ENCODE measurements at places on chromosomes 13 and 19. TPM values are rescaled to one million over a fixed set of nuclear protein-coding genes. Genes with fewer than 3 reads are reported as not detected.

GRCh38 chr13:113591750-113592149 is 7.2 kb downstream of the TFDP1 start:
- peak; percentile 38 for DNase-seq

GRCh38 chr19:18282021-18282787 is 782 bp upstream of the JUND start:
- no peak for DNase-seq

DNA sequence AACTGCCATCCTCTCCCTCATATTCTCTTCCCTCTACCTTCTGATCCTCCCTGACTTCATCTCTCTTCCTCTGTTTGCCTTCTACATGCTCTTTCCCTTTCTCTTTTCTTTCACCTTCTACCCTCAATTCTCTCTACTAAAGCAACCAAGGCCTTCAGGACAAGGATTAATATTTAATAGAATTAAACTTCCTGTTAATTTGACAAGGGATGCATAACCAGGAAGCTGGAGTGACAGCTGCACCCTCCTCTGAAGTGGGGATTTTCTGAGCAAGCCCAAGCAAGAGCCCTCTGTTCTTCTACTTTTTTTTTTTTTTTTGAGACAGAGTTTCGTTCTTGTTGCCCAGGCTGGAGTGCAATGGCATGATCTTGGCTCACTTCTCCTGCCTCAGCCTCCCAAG is 63.4 kb upstream of the MED4 start:
- no peak for DNase-seq

DNA sequence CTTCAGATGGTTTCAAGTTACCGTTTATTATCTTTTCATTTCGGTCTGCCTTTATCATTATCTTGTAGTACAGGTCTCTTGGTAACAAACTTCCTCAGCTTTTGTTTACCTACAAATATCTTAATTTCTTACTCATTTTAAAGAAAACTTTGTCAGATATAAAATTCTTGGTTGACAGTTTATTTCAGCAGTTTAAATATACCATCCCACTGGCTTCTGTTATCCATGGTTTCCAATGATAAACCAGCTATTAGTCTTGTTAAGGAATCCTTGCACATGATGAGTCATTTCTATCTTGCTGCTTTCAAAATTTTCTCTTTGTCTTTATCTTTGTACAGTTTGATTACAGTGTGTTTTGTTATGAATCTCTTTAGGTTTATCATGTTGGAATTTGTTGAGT is 308.3 kb upstream of the SPRY2 start:
- DNase-seq, result no peak

DNA sequence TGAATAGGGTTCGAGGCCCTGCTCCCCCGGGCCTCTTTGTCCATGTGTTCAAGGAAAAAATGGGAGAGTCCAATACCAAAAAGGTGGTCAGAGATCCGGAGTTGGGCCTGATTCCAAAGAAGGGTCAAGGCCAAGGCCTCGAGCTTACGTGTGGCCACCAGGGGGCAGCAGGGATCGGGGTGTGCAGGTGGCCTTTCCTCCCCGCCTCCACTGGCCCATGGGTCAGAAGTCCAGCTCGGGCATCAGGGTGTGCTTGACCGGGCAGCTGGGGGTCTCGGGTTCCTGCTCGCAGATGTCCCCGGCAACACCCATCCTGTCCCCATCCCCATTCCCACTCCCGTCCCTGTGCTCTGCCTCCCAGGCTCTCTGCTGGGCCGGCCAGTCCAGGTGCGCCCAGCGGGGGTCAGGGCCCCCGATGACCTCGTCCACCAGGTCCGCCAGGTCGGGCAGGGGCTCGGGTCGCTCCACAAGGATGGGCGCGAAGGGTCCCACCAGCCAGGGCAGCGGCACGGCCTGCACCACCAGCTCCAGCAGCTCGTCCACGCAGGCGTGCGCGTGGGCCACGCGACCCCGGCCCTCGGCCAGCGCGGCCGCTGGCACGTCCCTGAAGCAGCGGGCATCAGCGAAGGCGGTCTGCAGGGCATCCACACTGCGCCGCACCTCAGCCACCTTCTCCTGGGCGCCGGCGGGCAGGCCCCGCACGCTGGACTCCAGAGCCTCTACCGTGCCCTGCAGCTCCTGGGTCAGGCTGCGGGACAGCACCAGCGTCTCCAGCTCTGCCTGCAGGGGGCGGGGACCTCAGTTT is 5.2 kb upstream of the PLIN4 start:
- DNase-seq, result no peak

DNA sequence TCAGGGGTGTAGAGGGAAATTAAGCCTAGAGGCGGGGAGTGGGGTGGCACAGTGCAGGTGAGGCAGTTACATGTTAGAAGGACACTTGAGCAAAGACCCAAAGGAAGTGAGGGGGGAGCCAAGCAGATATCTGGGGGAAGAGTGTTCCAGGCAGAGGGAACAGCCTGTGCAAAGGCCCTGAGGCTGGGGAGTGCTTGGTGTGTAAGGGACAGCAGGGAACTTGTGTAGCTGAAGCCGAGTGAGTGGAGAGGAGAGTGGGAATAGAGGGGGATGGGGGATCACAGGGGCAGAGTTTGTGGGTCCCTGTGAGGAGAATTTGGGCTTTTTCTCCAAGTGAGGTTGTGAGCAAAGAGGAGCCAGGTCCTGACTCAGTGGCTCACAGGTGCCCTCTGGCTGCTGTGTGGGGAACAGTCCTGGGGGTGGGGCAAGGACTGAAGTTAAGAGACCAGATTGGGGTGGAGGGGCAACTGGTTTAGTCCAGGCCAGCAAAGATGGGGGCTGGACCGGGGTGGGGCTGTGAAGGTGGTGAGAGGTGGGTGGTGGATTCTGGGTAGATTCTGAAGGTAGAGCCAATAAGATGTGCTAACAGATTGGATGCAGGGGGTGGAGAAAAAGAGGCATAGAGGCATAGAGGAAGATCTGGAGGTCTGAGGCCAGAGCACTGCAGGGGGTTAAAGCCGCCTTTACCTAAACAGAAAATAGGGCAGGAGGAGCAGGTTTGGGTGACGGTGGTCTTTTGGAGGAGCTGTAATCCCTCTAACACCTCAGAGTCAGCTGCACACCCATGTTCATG is 75.3 kb downstream of the CACNA1A start:
- no peak for DNase-seq

GRCh38 chr19:45885556-45886426 is at the start of gene IRF2BP1:
Gene IRF2BP1 (minus strand): TSS chr19:45886141. CDS start chr19:45885774, 367 bp downstream.
- peak; percentile 96 for DNase-seq

GRCh38 chr13:77533875-77534788 is 1.4 kb upstream of the SCEL start:
- no peak for DNase-seq

DNA sequence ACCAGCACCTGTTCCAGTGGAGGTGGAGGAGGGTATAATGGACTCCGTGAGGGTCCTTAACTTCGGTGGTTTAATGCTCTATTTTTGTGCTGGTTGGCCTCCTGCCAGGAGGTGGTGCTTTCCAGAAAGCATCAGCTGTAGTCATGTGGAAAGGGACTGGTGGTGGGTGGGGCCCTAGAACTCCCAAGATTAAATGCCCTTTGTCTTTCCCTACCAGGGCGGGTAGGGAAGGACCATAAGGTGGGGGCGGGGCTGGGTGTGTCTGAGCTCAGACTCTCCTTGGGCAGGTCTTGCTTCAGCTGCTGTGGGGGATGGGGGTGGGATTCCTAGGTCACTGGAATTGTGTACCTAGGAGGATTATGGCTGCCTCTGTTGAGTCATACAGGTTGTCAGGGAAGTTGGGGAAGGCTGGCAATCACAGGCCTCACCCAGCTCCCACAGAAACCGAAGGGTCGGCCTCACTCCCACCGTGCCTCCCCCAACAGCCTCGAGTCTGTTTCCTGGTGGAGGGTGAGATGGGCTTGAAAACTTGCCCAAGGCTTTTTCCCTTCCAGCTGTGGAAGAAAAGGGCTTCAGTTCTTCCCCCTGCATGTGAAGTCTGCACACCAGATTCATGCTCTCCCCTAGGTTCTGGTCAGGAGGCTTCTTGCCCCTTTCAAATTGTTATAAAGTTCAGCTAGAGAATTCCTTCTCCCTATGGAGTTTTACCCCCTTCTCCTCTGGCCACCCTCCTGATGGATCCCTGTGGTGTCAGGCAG is 60.3 kb upstream of the CLDN10 start:
- no peak for DNase-seq

GRCh38 chr13:100269837-100270236 is 180.9 kb downstream of the PCCA start:
- DNase-seq, result peak; percentile 71

GRCh38 chr13:46165485-46166223 is 16.3 kb downstream of the LCP1 start:
- no peak for DNase-seq

- DNase-seq, result no peak
Measured at GRCh38 chr13:71772361-71772760, 94.6 kb downstream of the DACH1 start.

- peak; percentile 48 for DNase-seq
Measured at GRCh38 chr19:7152568-7152967, 83.1 kb downstream of the ZNF557 start.

DNA sequence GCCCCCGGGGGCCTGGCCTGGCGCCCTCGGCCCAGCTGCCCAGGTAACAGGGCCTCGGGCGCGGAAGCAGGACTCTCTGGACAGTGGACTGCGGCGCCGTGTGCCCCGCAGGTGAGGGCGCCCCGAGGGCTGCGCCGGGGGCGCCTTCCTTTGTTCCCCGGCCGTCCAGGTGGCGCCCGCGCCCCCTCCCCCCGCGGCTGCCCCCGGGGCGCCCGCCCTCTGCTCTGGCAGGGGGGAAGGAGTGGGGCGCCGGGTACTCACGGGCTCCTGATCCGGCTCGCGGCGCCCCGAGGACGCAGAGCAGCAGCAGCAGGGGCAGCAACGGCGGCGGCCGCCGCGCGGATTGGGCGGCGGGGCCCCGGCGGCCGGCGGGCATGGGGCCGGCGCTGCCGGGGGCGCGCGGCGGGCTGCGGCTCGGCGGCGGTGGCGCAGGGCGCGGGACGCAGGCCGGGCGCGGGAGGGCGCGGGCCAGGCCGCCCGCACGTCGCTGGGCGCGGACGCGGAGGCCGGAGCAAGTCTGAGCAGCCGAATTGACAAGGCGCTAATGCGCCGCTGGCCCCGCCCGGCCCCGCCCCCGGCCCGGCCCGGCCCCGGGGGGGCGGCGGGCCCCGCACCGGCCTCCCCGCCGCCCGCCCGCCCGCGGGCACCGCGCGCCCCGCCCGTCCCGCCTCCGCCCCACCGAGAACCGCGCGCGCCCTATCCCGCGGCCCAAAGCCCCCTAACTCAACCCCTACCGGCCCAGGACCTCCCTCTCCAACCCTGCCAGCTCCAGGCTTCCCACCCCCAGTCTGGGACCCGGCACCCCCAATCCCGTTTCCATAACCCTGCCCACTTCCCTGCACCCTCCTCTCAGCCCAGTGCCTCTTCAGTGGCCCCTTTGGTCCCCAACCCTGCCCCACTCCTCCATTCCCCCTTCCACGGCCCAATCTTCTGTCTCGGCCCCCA is at the start of gene CRLF1:
CRLF1 (minus strand) TSS at position 519 of the 945 bp plus-strand sequence; CDS start at position 376, 143 bp downstream.
- no peak for DNase-seq

DNA sequence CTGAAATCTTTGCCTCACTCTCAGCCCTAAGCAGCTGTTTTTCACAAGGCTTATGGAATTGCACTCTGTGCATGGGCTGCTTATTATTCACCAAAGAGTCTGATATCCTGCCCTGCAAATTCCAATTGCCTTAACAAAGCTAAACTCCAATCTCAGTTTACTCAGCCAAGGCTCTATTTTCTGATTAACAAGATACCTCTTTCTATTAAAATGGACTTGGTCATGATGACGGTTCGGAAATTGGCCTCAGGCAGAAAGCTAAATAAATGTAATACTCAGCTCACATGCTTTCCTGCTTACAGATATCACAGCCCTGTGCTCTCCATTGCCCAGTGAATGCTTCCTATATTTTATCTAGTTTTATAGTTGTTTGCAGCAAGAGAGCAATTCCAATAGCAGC is 1270.8 kb downstream of the PCDH9 start:
- DNase-seq, result no peak

- no peak for DNase-seq
Measured at GRCh38 chr13:35994131-35994966, 136.8 kb downstream of the DCLK1 start.

GRCh38 chr13:106565127-106565775 is 2.7 kb downstream of the ARGLU1 start:
- DNase-seq, result no peak

- DNase-seq, result no peak
Measured at GRCh38 chr13:44219577-44220548, 153.8 kb upstream of the SERP2 start.

DNA sequence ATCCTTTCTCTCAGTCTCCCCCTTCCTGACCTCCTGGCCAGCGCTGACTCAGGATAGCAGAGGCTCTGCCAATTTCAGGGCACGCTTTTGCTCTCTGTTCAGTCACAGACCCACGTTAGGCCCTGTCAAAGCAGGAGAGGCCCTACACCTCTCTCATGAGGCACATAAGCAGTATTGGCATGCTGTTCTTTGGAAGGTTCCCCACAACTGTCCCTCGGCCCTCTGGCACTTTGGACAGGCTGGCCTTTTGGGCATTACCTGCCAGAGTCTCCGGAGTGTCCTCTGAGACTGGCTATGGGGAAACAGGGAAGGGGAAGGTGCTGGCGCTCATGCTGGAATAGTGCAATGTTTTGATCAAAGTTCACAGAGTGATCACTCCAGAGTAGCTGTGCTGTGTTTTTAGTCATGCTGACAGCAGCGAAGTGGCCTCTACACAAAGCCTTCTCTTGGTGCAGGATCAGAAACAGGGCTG is 23.7 kb upstream of the UBE2L5 start:
- no peak for DNase-seq

DNA sequence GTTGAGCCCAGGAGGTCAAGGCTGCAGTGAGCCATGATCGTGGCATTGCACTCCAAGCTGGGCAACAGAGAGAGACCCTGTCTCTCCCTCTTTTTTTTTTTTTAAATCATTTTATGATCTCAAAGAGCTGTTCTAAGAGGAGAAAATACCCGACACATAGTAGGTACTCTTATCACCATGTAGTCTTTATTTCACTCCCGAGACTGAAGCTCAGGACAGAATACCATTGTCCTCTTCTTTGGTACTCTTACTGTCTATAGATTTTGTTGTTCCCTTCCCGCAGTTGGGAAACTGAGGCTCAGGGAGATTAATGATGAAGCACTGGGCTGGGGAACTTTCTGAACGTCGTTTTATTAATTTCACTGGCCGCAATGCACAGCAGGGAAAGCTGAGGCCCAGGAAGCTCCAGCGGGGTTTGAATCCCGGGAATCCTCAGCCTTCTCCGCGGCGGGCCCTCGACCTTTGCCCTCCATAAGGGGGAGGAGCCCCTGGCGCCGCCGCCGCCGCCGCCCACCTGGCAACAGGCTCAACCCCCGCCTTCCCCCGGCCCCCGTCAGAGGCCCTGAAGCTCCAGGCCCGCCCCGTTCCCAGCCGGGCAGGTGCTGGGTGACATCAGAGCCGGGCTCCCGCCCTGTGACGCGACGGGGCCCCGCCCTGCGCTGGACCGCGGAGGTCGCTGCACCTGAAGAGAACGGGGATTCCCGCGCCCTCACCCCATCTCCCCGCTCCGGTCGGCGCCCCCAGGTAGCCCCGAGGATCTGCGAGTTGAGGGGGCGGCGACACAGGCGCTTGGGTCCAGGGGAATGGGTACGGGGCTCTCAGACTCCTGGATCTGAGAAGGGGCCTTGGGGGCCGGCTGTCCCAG is 1.6 kb downstream of the MYH14 start:
- DNase-seq, result no peak

GRCh38 chr19:47226426-47227351 is 4.3 kb downstream of the BBC3 start:
- peak; percentile 94 for DNase-seq

GRCh38 chr19:46726971-46727501 is 10.1 kb upstream of the PRKD2 start:
- peak; percentile 63 for DNase-seq

- no peak for DNase-seq
Measured at GRCh38 chr13:92807353-92807752, 419.3 kb upstream of the GPC6 start.

Gene GFY
- not detected for total RNA-seq

Gene PLEKHG2
- total RNA-seq, result 14.3 TPM

Gene RNF113B
- not detected for total RNA-seq

Gene CEACAM8
- total RNA-seq, result not detected
